DND-41 (cell line): ENCODE measurements at places on chromosomes 16 and 17.

GRCh38 chr17:61614219-61614618 lies 23.2 kb upstream of the NACA2 start:
- DNase-seq = no peak

- DNase-seq = peak; percentile 88
These were observed 3.8 kb downstream of the RNF213 start for GRCh38 chr17:80264205-80265075.

DNA sequence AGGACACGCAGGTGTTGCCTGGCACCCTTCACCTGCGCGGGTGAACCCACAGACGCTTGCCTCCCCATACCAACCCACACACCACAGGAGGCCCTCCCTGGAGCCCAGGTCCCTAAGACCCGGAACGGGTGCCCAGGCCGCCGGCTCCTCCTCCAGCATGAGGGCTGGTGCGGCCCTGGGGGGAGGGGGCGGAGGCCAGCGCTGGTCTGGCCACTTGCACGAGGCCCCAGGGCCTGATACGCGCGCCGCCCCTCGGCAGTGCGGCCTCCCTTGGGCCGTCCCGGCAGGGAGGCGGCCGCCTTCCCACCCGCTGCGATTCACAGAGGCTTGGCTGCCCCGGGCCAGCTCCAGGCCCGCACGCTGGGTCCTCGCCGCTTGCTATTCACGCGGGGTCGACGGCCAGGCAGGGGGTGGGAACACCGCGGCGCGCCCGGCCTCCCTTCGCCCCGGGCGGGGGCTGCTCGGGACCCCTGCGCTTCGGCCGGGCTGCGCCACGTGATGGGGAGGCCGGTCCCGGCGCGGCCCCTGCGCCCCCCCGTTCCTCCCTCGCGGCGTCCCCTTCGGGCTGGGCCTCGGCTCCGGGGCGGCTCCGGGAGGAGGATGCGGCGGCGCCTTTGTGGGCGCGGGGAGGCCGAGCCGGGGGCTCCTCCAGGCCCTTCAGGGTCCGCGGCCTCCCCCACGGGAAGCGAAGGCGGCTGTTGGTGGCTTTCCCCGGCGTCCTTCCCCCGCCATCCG lies 685 bp downstream of the FASN start:
- DNase-seq = peak; percentile 39

DNA sequence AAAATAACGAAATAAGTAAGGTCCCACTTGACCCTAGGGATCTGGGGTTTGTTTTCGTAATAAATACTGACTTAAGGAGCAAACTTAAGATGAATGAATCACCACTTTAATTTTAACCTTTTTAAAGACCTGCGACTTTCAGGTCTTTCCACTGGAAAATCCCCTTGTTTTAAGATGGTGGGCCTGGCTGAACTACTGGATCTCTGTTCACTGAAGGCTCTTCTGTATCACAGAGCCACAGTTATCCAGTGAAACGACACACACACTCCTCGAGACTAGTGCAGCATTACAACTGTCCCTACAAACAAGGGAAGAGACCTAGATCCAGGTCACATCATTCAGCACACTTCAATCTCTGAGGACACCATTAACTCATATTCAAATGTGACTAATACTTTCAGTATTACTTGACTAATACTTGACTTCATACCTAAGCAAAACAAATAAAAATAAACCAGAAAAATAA lies 299.0 kb downstream of the CEP112 start:
- DNase-seq = no peak

- no peak for DNase-seq
These were observed 52.6 kb downstream of the PIMREG start for GRCh38 chr17:6496640-6497441.

- no peak for DNase-seq
These were observed 10.2 kb upstream of the BCAR1 start for GRCh38 chr16:75261590-75262078.

GRCh38 chr16:57299009-57299718 lies 14.7 kb upstream of the PLLP start:
- DNase-seq = no peak

DNA sequence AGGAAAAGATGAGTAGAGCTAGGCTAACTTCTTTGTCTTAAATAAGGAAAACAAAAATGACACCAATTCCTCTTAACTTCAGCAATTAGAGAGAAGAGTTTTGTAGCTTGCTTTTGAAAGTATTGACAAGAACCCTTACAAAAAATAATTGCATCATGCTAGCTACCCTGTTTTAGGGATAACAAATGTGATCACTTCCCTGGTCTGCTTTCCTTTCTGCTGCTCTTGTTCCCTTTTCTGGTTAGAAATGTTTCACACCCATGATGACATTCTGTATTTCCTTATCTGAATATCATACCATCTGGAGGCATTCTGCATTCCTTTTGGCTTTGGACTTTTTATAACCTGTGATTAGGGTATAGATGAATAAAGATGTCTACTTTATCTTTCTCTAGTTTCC lies 9.9 kb upstream of the SMIM36 start:
- DNase-seq = no peak

DNA sequence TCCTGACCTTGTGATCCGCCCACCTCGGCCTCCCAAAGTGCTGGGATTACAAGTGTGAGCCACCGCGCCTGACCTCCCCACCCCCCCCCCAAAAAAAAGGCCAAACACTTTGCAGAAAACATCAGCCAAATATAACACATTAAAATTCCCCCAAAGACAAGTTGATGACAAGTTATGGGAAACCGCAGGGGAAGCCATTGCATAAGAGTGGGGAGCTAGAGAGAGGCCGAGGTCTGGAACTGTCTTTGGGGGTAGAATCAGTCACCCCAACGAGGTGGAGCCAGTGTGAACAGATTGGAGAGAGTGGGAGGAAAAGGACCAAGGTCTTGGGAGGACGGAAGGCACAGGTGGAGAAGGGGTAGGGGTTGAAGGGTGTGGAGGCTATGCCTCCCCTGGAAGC lies 2.8 kb downstream of the DRC3 start:
- no peak for DNase-seq

GRCh38 chr16:81876273-81876900 lies 97.3 kb downstream of the PLCG2 start:
- no peak for DNase-seq

DNA sequence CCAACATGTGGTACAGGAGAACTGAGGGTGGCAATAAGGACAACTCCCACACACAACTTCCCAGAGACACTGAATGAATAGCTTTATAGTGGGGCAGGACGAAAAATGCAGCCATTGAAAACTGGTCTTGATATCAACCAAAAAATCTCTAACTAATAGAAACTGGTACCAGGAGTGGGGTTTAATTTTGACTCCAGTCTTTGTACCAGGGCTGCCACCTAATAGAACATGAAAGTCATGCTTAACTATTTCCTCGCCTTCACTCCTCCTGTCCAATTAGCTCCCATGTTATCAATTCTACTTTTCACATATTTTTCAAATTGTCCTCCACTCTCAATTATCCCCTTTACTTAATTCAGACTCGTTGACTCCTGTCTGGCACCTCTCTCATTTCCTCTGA lies 192.0 kb upstream of the ERCC4 start:
- no peak for DNase-seq

DNA sequence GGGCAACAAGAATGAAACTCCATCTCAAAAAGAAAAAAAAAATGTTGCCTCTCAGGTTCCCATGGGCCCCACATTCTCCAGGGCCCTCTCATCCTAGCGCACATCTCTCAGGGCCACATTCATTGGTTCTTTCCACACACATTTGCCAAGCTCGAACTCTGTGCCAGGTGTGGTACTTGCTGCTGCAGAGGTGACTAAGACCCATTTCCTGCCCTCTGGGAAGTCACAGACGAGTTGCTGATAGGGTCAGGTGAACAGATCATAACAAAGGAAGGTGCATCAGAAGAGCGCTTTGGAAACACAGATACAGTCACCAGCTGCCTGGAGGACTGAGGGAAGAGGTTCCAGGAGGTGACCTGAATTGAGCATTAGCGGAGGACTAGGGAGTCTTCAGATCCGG lies 1.0 kb downstream of the GSDMA start:
- no peak for DNase-seq

GRCh38 chr16:79601092-79601930 lies 774 bp upstream of the MAF start:
- peak; percentile 22 for DNase-seq

DNA sequence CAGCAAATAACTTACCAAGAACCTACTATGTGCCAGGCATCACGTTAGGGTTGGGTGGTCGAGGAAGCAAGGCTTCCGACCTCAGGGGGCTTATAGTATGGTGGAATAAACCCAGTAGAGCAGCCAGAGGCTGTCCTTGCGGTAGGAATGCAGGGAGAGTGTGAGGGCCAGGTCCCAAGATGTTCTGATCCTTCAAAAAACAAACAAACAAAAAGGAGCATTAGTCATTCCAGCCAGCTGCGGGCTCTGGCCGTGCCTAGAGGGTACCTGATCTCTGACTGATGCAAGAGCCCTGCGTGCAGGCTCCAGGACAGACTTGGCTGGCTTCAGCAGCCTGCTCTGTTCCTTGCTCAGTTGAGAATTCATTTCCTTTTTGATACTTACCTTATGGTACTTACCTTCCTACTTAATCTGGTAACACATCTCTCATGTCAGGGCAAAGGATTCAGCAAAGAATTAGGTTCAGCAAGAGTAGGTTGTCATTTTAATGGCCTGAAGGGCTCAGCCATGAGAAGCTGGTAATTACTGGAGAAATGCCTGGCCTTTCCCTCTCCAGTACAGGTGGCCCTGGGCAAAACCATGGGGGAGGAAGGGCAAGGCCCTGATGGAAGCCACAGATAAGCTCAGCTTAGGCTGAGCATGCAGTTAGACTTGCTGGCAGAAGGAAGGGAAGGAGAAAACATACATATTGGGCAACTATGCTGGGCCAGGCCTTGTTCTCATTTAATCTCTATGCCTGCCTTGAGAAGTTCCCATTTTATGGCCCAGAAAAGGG lies 18.4 kb downstream of the CYB5D2 start:
- DNase-seq = no peak

GRCh38 chr17:73371285-73371684 lies 59.5 kb upstream of the CDC42EP4 start:
- DNase-seq = no peak
